Activated T-helper 1 cell treated with Interleukin-2 at 50 U/mL for 16 hours (primary cell): ENCODE measurements at places on chromosomes 1 and 21.

GRCh38 chr1:15522551-15522950 is 1.5 kb downstream of the CASP9 start:
- DNase-seq, result no peak

DNA sequence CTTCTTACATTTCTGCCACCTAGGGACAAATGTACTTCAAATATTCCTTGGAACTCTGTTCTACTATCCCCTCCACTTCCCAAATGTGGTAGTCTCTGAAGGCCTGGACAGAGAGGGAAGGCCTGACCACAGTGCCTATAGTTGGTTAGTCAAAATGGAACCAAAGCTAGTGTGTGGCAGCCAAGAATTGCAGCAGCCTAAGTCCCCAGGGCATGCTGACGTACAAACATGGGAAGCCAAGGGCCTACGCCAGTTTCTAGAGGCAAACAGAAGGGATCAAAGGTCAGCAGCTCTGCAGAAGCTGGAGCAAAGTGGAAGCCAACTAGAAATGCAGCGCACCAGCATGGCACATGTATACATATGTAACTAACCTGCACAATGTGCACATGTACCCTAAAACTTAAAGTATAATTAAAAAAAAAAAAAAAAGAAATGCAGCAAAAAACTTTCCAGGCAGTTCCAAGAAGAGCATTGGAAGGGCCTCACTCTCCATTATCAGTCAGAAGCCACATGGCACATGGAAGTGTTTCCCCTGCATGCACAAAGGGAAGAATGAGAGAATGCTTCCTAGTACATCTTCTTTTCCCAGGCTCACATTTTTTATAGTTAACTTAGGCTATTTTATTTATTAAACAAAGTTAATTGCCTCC is 39.4 kb upstream of the GADD45A start:
- DNase-seq, result no peak

DNA sequence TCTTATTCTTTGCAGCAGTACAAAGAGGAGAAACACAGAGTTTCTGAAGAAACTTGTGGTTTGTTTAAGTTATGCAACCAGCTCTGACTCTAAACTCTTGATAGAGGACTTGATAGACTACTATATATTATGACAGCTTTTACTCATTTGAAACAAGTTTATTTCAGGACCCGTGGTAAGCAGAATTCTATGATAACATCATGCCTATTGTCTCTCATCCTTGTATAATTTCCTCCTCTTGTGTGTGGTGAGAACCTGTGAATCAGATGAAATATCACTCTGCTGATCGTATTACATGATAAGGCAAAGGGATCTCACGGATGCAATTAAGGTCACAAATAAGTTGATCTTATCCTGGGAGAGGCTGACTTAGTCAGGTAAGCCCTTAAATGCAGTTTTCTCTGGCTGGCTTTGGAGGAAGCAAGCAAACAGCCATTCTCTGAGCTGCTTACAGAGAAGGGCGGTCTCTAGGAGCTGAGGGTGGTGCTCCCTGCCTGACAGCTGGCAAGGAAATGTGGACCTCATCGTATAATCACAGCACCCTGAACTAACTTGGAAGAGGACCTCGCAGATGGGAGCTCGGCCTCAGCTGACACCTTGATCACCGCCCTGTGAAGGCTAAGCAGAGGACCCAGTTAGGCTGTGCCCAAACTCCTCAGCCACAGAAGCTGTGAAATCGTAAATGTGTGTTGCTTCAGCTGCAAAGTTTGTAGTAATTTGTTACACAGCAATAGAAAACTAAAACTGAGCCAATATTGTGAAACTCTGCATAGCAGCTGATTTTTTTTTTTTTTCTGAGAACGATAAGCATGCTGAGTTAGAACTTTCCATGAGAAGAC is 151.1 kb upstream of the DPT start:
- no peak for DNase-seq

- no peak for DNase-seq
Observed at GRCh38 chr1:181090641-181091126, 2.2 kb downstream of the IER5 start.

DNA sequence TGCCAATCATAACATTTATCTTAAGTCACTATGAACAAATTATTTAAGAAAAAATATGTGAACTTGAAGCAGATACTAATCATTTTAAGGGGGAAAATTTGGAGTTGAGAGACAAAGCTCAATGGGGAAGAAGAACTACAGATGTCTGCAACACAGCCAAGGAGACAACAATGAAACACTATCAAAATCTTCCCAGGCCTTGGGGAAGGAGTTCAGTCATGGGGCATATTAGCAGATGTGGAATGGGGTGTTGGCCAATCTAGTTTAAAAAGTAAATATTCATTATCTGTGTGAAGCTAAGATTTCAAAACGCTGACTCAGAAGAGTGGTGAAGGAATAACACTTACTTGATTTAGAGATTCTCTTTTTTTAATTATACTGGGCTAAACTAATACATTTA is 671.6 kb upstream of the ZP4 start:
- no peak for DNase-seq

- DNase-seq, result peak; percentile 53
Observed at GRCh38 chr1:39653546-39654031, 14.1 kb upstream of the HEYL start.

DNA sequence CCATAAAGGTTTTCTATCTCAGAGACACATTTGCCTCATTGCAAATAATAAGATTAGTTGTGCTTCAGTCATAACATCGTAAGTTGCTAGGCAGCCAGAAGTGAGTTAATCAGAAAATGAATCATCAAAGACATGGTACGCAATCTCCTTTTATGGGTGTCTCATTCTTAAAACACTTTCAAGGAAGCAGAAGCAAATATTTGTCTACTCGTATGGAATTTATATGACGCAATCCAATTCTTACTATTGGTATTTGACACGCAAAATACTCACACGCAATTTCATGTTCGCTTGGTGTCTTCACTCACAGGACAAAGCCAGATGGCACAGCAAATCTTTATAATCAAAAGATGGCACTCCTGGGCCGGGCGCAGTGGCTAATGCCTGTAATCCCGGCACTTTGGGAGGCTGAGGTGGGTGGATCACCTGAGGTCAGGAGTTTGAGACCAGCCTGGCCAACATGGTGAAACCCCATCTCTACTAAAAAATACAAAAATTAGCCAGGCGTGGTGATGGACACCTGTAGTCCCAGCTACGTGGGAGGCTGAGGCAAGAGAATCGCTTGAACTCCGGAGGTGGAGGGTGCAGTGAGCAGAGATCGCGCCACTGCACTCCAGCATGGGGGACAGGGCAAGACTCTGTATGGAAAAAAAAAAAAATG is 56.4 kb downstream of the HLCS start:
- no peak for DNase-seq

- no peak for DNase-seq
Observed at GRCh38 chr21:14239281-14239680, 23.3 kb downstream of the RBM11 start.

DNA sequence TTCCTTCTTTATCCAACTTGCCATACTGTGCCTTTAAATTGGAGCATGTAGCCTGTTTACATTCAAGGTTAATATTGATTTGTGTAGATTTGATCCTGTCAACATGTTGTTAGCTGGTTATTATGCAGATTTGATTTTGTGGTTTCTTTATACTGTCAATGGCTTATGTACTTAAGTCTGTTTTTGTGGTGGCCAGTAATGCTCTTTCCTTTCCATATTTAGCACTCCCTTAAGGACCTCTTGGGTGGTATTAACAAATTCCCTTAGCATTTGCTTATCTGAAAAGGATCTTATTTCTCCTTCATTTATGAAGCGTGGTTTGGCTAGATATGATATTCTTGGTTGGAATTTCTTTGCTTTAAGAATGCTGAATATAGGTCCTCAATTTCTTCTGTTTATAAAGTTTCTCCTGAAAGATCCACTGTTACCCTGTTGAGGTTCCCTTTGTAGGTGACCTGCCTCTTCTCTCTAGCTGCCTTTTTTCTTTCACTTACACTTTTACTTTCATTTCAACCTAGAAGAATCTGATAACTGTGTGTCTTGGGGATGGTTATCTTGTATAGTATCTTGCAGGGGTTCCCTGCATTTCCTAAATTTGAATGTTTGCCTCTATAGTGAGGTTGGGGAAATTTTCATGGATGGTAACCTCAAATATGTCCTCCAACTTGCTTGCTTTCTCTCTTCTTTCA is 86.9 kb upstream of the NEGR1 start:
- no peak for DNase-seq

DNA sequence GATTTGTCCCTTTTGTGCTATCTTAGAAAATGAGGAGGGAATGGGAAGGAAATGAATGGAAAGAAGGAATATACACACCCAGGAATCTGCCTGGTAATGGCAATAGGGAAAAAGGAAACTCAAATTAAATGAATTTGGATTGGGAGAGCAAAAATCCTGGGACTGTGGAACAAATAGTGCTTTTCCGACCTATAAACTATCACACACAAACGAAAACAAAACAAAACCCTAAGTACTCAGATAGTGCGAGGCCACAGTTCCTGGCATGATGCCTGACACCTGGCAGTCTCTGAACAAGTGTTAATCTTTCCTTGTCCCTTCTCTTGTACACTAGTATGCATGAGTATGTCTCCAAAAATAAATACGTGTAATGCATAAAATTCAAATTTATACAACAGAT is 319.8 kb upstream of the SPAG17 start:
- no peak for DNase-seq

- DNase-seq, result no peak
Observed at GRCh38 chr21:43957128-43957571, 55.0 kb upstream of the TRAPPC10 start.

DNA sequence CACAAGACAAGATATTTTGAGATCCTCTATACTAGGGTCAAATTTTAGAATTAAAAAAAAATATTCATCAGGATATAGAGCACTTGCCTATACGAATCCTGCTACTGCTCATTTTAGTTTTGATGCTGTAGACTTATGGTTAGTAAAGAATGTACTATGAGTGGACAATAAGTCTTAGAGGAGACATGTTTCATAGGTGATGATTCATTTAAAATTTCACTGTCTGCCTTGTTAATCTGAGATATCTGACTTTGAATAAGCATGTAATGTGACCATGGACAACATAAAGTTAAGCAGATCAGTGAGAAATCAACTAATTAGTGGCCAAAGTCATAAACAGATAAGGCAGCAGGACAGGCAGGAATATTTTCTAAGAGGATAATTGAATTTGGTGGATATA is 106.8 kb upstream of the HP1BP3 start:
- no peak for DNase-seq

GRCh38 chr21:45045481-45045880 is 28.9 kb upstream of the ADARB1 start:
- DNase-seq, result no peak

- DNase-seq, result no peak
Observed at GRCh38 chr1:39416609-39417008, 74.8 kb upstream of the BMP8A start.

- no peak for DNase-seq
Observed at GRCh38 chr1:25129380-25129779, 102.9 kb downstream of the SYF2 start.

DNA sequence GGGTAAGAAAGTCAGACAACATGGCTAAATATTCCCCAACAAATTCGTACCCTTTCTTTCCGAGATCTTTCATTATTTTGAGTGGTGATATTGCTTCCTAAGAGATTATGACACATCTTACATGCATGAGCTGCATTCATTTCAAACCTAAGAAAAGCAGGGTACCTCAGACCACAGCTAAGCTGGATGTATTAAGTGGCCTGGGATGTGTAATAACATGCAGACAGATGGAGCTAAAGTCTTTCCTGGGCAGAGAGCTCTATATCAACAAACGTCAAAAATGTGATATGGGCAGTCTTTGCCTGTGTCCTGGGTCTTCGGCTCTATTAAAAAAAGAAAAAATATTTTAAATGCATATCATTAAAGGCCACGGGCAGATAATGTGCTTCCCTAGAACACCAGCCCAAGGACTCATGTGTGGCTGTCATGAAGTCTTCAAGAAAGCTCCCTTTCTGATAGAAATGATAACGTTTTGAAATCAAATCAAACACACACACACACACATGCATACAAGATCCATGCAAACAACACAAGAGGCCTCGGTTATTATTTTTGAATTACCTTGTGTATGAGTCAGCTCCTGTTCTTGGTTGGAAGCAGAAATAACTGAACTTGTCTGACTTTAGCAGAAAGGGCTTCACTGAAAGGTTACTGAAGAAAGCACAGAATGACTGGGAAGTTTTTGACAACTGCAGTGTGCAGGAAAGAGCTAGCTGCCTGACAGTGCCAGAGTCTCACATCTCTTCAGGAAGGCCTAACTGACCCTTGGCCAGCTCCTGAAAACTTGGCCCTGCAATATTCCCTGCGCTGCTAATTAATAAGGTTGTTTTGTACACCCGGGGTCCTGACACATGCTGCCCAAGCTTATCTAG is 231.2 kb downstream of the DSCAM start:
- DNase-seq, result no peak

DNA sequence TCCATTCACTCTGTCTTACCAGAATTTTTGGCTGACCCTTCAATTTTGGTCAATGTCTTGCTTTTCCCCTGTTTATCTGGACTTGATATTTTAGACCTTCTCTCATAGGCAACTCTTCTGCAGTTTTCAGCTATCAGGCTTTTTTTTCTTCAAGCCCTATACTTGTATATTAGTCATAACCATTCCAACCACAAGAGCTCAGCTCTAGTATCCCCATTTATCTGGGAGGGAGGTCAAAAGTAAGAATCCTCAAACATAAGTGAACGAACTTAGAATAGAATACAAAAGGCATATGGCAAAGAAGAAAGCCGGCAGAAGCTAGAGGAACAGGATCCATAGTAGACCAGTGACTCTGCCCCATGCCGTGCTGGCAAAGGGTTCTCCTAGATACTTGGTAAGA is 45.9 kb upstream of the TNFSF4 start:
- no peak for DNase-seq

GRCh38 chr1:154492115-154492514 is 9.9 kb upstream of the TDRD10 start:
- no peak for DNase-seq

DNA sequence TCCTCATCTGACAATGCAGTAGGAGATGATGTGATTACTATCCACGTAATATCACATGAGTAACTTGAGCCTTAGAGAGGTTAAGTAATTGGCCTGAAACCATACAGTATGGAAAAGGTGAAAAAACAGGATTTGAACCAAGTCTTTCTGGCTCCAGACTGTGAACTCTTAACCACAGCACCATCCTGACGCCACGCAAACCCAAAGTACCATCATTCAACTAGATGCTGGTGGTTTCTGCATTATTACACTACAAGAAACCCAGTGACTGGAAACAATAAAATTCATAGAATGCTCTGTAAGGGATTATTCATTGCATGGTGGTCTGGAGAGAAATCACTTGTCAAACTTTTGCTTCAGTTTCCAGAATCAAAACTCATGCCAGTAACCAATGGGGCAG is 90.7 kb downstream of the MAB21L3 start:
- DNase-seq, result no peak

DNA sequence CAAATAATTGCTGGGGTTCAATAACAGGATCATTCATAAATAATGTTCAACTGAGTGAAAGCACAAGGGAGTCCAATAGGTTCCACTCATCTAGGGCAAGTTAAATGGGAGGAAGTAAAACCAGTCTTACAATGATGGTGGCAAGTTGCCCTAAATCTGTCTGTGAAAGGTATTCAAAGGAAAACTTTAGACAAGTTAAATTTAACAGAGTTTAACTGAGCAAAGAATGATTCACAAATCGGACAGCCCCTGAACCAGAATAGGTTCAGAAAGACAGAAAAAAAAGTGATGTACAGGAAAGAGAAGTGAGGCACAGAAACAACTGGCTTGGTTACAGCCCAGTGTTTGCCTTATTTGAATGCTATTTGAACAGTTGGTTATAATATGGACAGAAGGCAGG is 183.5 kb upstream of the ADGRL4 start:
- no peak for DNase-seq

GRCh38 chr1:82704966-82705365 is 904.2 kb downstream of the ADGRL2 start:
- DNase-seq, result no peak

- DNase-seq, result no peak
Observed at GRCh38 chr1:210250998-210251679, 18.5 kb downstream of the SERTAD4 start.
